ENCODE measurements at places on chromosomes 2 and 18. TPM values are rescaled to one million over a fixed set of nuclear protein-coding genes. Genes with fewer than 3 reads are reported as not detected.

The CFC1 gene
- total RNA-seq = not detected

The SERPINB4 gene
- total RNA-seq = not detected

The BMP10 gene
- total RNA-seq = not detected

The CDH20 gene
- total RNA-seq = 0.19 TPM

The LINC00305 gene
- not detected for total RNA-seq

The ASB18 gene
- not detected for total RNA-seq

The SERPINB2 gene
- total RNA-seq = not detected

The LYPD1 gene
- not detected for total RNA-seq

The NEU2 gene
- not detected for total RNA-seq

The ACMSD gene
- not detected for total RNA-seq

The PTPRM gene
- total RNA-seq = 21.3 TPM

The GBX2 gene
- total RNA-seq = not detected

The OXER1 gene
- 1.9 TPM for total RNA-seq

DNA sequence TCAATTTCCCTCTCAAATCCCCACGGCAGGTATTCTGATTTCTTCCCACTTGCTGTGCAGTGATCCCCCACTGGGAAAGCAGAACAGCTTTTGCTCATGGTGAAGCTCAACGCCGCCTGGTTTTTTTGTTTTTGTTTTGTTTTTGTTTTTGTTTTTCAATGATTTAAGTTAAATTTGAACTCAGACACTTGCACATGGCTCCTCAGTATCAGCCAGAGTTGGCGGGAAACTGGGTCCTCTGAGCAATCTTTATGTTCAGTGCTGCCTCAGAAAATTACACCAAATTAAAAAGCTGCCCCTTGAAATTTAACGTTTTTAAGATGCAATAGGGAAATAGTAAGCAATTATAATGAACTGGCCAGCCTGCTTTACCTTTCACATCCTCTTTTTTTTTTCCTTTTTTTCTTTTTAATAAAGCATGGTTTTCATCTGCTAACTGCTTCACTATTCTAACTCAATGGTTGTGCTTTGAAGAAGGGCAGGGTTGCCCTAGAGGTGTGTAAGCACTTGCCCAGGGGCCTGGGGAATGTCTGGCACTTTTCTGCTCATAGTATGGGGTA lies 277.0 kb upstream of the HNRNPA3 start:
- H3K4me1 ChIP-seq = peaks cover 26% of the 10 kb centered on the region
- H3K27ac ChIP-seq = no peak overlapping the region
- H3K27me3 ChIP-seq = peaks cover 12% of the 10 kb centered on the region
- no peaks in the 10 kb centered on the region for H3K36me3 ChIP-seq
- no peak for DNase-seq

GRCh38 chr2:457262-457661 lies 169.4 kb upstream of the ALKAL2 start:
- H3K4me3 ChIP-seq = peak overlapping the region; percentile 54
- peaks cover 56% of the 10 kb centered on the region for H3K4me1 ChIP-seq
- peaks cover 56% of the 10 kb centered on the region for H3K27me3 ChIP-seq
- no peak overlapping the region for H3K27ac ChIP-seq

DNA sequence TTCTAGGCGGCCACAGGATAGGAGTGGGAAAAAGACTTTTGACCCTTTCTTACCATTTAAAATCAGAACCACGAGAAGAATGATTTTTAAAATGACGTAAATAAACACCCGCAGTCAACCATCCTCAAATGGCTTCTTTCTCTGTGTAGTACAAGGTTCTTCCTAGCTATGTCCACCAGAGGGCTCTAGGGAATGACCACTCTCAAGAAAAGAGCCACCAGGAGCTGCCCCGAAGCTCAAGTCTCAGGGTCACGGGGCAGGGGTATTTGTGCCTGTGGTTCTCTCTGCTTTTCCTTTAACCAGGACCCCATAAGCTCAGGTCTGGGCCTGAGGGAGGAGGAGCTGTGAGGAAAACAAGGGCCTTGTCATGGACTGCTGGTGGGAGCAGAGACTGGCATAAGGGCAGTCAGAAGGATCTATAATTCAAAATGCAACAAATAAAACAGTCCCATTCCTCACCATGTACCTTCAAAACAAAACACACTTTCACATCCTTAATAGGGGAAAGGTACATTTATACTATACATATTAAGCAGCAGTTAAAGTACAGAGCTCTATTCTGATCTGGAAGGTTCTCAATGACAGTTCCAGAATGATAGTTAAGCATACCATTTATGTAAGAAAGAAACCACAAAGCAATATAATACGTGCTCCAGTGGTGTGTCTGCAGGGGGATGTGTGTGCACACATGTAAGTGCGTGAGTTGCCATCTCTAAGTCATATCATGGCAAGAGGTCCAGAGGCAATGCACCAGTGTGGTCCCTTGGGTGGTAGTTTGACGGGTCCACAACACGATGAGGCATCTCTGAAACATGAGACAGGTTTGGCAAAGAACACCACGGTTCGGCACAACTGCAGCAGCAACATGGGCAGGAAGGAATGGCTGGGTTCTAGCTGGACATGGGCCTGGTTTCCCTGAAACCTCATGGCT lies 18.6 kb downstream of the LYPD1 start:
- H3K27ac ChIP-seq = no peak overlapping the region
- H3K4me1 ChIP-seq = no peaks in the 10 kb centered on the region
- no peak overlapping the region for H3K4me3 ChIP-seq
- no peaks in the 10 kb centered on the region for H3K27me3 ChIP-seq
- H3K36me3 ChIP-seq = no peaks in the 10 kb centered on the region

GRCh38 chr2:165240916-165241315 lies 1.7 kb downstream of the SCN2A start:
- H3K36me3 ChIP-seq = no peaks in the 10 kb centered on the region
- no peaks in the 10 kb centered on the region for H3K4me1 ChIP-seq
- no peak overlapping the region for H3K4me3 ChIP-seq
- no peaks in the 10 kb centered on the region for H3K27me3 ChIP-seq

DNA sequence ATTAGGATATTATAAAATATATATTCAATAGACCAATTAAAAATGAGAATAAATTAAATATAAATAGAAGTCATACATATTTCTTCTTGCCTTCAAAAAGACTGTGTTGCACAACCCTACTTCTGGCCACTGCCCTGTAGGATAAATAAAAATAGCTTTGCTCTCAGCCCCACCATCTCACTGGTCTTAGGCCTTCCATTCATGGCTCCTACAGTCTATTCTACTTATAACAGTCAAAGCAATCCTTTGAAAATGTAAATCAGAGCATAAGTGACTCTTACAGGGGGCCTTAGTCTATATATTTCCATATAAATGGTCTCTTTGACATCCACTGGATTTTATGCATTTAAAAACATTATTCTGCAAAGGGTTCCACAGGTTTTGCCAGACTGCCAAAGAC lies 72.9 kb downstream of the KLF7 start:
- H3K27ac ChIP-seq = no peak overlapping the region
- H3K4me1 ChIP-seq = peaks cover 48% of the 10 kb centered on the region
- DNase-seq = no peak
- H3K27me3 ChIP-seq = no peaks in the 10 kb centered on the region

DNA sequence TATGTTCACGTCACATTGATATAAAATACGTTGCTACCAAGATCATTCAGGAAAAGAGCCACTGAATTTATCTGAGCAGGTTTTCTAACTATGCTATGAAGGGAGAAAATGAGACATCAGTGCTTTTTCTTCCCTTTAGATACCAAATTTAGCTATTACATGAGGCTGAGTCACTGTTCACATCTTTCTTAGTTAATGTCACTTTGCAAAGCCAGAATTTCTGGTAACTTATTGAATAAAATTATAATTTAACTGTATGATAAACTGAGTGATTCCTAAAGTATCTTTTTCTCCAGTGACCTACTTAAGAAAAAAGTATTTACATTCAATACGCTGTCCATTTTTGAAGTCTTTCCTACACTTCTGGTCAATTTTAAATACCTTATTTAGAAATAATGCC lies 22.7 kb downstream of the C1D start:
- no peaks in the 10 kb centered on the region for H3K4me1 ChIP-seq
- no peak for DNase-seq
- H3K27me3 ChIP-seq = no peaks in the 10 kb centered on the region

- no peak for DNase-seq
- H3K4me1 ChIP-seq = no peaks in the 10 kb centered on the region
- no peak overlapping the region for H3K4me3 ChIP-seq
Measured at GRCh38 chr2:119181791-119182445, 23.4 kb upstream of the C1QL2 start.

DNA sequence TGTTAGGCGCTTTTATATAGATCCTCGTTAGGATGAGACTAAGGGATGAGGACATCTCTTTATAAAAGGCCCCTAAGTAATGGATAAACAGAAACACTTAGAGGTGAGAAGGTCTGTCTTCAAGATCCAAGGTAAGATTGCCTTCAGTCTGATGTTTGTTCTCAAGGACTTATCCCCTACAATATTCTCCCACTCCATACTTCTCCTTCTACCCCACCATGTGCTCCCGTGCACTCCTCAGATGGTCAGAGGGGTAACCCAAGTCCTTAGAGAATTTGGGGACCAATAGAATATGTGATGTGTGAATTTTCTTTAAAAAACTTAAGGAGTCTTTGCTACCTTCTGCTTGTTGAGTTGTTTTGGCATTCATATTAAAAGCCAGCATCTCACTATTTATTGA lies 23.1 kb downstream of the FOSL2 start:
- peaks cover 6% of the 10 kb centered on the region for H3K36me3 ChIP-seq
- H3K27me3 ChIP-seq = no peaks in the 10 kb centered on the region
- no peak overlapping the region for H3K27ac ChIP-seq
- peaks cover 46% of the 10 kb centered on the region for H3K4me1 ChIP-seq
- H3K4me3 ChIP-seq = no peak overlapping the region

DNA sequence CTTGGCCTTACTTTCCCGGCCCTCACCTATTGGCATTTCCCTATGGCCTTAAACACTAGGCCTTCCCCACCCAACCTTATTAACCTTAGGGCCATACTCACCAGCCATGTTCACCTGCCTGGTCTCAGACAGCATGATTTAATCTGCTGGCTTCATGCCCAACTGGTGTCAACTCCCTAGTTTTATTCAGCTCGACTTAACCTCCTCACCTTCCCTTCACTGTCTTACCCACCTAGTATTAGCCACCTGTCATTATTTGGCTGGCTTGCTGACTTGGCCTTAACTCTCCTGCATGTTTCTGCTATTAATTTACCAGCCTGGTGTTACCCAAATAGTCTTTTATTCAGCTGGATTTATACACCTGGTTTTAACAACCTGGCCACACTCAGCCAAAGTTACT lies 136.0 kb upstream of the ZSWIM2 start:
- no peak for DNase-seq
- H3K27me3 ChIP-seq = no peaks in the 10 kb centered on the region
- H3K4me1 ChIP-seq = no peaks in the 10 kb centered on the region
- peaks cover 2% of the 10 kb centered on the region for H3K36me3 ChIP-seq
- H3K4me3 ChIP-seq = no peak overlapping the region

- DNase-seq = no peak
- no peaks in the 10 kb centered on the region for H3K4me1 ChIP-seq
- peaks cover 3% of the 10 kb centered on the region for H3K36me3 ChIP-seq
- no peak overlapping the region for H3K27ac ChIP-seq
- H3K27me3 ChIP-seq = peaks cover 11% of the 10 kb centered on the region
- no peak overlapping the region for H3K4me3 ChIP-seq
Measured at GRCh38 chr2:239889641-239890121, 135.5 kb downstream of the NDUFA10 start.

DNA sequence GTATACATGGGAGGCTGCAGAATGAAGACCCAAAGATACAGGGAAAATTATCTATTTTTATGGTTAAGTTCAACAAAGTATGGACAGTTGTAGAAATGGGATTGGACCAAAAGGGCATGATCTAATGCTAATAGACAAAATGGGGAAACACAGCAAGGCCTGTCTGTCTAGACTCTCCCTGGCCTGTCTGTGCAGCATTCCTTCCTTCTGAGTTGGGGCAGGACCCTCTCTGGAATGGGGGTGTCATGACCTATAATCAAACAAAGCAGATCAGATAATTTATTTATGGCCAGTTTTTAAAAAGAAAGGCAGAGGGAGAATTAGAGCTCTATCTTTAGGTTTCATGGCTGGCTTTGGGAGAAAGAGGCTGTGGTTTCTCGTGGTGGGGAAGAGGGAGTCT lies 104.4 kb downstream of the CTIF start:
- peaks cover 2% of the 10 kb centered on the region for H3K36me3 ChIP-seq
- no peak overlapping the region for H3K4me3 ChIP-seq
- H3K27ac ChIP-seq = no peak overlapping the region
- DNase-seq = no peak
- no peaks in the 10 kb centered on the region for H3K4me1 ChIP-seq

DNA sequence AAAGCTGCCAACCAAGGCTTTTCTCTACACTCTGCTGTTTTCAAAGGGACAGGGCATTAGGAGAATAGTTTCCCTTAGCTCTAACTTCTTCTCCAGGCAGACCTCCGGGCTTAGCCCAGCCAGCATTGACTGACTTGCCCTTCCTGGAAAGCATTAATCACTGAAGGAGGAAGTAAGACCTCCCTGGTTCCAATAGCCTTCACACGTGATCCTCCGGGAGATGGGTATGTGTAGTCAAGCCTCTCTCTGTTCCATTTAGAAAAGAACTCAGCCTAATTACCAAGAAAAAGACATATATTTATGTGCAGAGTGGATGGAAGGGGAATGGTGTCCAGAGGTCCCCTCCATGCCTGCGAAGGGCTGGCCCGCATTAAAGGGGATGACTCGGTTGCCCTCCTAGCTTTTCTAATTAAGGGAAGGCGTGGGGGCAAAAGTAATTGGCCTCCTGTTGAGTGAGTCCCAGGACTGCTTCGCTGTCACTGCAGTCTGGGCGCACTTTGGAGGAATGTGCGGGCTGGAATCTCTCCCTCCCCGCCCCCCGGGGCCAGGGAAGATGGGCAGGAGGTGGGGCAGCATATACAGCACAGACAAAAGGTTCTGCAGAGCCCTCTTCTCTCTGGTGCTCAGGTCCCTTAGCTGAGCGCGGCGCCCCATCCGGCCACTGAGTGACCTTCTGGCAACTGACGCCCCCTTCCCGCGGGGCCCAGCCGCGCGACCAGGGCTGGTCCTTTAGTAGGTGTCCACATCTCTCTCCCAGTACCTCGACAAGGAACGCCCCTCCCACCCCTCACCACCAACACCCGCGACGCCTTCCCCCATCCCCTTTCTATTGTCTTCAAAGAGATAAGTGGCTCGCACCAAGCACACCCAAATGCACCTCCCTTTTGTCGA lies 686.0 kb downstream of the NRXN1 start:
- no peaks in the 10 kb centered on the region for H3K4me1 ChIP-seq
- H3K27ac ChIP-seq = no peak overlapping the region
- no peak overlapping the region for H3K4me3 ChIP-seq
- peaks cover 41% of the 10 kb centered on the region for H3K27me3 ChIP-seq
- DNase-seq = no peak

- no peak for DNase-seq
- H3K4me3 ChIP-seq = no peak overlapping the region
- H3K27me3 ChIP-seq = peaks cover 63% of the 10 kb centered on the region
- H3K36me3 ChIP-seq = no peaks in the 10 kb centered on the region
- H3K4me1 ChIP-seq = no peaks in the 10 kb centered on the region
- H3K27ac ChIP-seq = no peak overlapping the region
Measured at GRCh38 chr2:204264085-204264553, 281.2 kb upstream of the PARD3B start.

GRCh38 chr2:62539606-62540407 lies 33.8 kb upstream of the TMEM17 start:
- no peak for DNase-seq
- no peaks in the 10 kb centered on the region for H3K4me1 ChIP-seq
- H3K27ac ChIP-seq = no peak overlapping the region
- H3K4me3 ChIP-seq = no peak overlapping the region

GRCh38 chr2:209511637-209512036 lies 87.8 kb downstream of the MAP2 start:
- no peak overlapping the region for H3K4me3 ChIP-seq
- no peak for DNase-seq
- no peaks in the 10 kb centered on the region for H3K36me3 ChIP-seq
- no peaks in the 10 kb centered on the region for H3K4me1 ChIP-seq
